ENCODE measurements at places on chromosomes 12 and 14.

GRCh38 chr12:43285159-43285598 is 266.8 kb downstream of the ADAMTS20 start:
- DNase-seq = peak; percentile 78

DNA sequence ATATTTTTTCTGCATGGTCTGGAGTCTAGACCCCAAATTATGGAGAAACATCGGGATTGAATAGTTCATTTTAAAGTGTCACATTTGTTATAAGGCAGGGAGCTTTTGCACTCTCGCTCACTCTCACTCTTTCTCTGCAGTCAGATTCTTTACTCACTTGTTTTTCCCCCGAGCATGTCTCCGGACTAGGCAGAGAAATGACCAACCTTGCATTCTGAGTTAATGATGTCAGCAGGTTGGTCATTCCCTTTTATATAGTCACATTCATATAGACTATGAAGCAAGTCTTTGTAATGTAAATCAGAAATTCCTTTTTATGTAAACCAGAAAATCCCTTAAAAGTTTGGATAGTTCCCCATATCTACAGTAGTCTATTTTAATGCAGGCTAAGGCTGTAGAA is 4.1 kb downstream of the C12orf75 start:
- no peak for DNase-seq

GRCh38 chr14:91108941-91109611 is 4.8 kb upstream of the DGLUCY start:
- no peak for DNase-seq

DNA sequence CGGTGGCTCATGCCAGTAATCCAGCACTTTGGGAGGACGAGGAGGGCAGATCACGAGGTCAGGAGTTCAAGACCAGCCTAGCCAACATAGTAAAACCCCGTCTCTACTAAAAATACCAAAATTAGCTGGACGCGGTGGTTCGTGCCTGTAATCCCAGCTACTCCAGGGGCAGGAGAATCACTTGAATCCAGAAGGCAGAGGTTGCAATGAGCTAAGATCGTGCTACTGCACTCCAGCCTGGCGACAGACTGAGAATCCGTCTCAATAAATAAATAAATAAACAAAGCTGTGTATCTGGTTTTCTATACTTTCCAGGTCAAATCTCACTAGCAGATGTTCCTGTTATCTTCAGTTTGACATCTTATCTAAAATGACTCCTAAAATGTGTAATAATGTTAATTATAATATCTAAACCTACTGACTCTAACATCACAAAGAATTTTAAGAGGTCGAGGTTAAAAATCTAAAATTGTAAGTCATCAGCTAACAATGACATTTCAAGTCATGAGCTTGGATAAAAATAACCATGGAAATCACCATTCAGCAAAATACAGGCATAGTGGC is 2.4 kb upstream of the SRP54 start:
- DNase-seq = no peak

- no peak for DNase-seq
These were observed 16.0 kb downstream of the FIGNL2 start for GRCh38 chr12:51832354-51833107.

GRCh38 chr12:79891506-79892162 is 43.3 kb downstream of the PPP1R12A start:
- no peak for DNase-seq

DNA sequence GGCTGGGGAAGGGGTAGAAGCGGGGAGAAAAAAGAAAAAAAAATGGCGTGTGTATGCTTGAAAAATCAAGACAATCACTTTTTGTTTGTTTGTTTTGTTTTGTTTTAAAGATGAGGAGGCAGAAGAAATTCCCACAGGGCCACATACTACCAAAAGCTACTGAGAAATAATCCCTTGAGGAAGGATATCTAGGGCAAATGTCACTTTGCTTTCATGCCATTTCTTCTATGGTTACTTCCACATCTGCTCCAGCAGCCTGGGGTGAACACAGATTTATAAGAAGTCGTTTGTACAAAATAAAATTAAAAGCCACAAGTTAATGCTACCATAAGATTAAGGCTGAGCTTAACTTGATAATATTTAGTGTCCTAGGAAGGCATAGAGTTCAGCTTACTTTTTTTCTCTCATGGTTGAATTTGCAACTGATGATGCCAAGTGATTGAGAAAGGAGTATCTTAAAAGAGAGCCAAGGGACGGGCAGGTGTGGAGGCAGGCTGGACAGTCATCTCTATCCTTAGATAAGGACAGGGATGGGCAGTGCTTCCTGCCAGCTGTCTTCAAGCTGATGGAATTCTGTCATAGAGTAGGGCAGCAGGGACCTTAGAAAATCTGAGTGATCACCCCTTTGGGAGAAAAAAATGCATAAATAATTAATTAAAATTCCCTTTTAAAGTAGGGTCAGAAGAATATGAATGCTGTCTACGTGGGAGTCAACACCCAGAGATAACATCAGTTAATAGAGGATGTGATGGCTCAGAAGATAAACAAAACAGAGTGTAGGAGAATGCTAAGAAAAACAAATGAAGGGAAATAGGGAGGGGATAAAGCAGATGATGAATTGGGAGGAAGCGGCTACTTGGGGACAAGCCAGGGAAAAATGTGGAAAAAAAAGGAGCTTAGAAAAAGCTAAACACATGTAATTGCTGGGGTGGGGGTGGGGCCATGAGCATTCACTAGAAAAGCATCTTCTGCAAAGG is 57.1 kb downstream of the DYRK2 start:
- DNase-seq = peak; percentile 49

DNA sequence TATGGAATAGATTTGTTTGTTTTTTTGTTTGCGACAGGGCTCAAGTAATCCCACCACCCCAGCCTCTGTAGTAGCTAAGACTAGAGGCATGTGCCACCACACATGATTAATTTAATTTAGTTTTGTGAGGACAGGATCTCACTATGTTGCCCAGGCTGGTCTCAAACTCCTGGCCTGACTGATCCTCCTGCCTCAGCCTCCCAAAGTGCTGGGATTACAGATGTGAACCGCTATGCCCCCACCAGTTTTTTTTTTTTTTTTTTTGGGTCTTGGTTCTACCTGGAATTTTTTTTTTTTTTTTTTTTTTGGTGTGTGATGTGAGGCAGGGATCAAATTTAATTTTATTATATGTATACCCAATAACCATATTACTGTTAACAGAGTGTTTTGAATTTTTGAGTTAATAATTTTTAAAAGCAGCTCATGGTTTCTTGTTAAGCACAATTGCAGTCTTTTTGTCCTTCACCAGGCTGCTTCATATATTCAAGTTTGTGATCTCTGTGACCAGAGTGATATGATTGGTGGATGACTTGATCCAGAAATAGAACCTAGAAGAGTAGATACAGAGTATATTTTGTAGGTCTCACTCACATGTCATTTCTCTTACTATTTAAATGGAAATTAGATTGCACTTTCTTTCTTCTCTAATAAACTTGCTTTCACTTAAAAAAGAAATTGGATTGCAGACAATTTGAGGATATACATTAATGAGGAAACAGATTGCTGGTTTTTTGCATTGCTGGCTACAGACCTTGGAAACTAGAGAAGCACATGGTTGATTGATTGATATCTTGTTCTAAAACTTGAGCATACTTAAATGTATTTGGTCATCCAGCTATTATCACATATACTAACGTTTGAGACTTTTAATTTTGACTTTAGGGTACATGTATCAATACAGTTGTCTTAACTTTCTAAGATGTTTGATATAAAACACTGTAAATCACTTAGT is 13.2 kb downstream of the ADIPOR2 start:
- DNase-seq = no peak

DNA sequence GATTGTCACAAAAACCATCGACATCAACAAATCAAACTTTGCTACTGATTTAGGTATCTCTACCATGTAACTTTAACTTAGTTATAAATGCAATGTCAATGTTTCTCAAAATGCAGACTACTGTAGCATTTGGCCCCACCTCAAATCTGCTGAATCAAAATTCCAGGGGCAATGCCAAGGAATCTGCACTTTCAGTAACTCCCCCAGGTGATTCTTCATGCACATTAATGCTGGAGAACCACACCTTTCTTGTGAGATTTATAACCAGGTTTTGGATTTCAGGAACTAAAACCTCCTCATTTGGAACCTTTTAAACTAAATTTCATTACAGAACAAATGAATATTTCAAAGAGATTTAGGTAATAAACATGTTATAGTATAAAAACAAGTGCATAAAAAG is 4.9 kb downstream of the ATP2B1 start:
- no peak for DNase-seq

DNA sequence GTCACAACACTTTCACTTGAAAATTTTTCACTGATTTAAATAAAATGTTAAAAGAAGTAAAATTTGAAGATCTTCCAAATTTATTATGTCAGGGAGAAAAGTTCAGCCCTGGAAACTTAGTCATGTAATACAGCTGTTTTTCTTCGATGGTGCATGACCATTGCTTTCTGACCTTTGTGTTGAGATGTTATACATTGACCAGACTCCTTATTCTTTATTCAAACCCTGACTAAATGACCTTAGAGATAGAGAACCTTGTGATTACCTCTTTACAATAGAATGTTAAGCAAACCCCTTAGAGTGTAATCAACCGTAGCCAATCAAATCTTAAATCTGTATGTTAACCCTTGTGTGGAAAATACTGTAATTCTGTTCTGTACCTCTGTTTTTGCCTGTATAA is 34.5 kb downstream of the PLCZ1 start:
- DNase-seq = no peak

DNA sequence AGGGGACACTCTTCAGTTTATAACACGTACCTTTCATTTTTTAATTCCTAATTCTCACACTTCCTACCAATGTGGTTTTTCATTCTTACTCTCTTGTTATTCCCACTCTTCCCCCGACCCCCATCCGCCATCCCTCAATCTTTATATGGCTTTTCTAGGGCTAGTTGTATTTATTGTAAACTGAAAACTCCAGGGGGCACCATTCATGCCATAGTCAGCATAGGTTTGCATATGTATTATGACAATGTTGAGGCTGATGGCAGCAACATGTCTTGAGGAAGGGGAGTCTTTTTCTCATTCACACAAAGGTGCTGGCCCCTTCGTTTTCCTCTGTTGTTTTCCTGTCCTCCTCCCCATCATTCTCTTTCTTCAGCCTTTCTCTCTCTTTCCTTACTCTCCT is 27.7 kb upstream of the LTA4H start:
- no peak for DNase-seq

DNA sequence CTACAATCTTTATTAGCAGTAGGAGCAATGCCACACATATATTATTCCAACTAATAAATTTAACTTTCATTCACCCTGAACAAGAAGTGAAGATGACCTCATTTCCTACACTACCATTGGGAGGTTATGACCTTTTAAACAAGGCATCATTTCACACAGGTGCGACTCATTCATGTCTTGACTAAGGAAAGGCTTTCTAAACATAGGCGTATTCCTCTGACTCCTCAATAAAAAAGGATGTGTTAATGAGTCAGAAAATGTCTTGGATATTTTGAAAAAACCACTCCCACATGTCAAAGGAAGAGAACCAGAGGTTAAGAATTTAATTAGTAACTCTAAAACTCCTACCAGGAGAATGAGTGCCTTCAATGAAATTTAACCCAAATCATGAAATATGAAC is 115.2 kb downstream of the PRICKLE1 start:
- peak; percentile 58 for DNase-seq

GRCh38 chr12:122123051-122123760 is 44.6 kb downstream of the MLXIP start:
- DNase-seq = peak; percentile 88

DNA sequence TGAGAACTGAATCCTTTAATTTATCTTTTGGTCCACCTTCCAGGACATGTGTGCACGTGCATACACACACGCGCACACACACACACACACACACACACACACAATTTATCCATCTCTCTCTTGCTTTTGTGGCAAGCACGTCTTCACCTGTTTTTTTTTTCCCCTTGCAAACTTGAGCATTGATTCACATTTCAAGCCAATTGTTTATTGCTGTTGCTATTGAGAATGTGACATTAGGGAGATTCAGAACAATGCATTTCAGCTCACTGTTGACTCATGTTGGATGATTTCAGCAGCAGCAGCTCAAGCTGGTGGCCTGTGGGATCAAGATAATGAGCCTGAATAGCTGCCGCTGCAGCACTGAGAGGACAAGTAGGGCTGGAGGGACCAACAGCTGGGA is 128.9 kb downstream of the SNAPC1 start:
- DNase-seq = no peak

- DNase-seq = no peak
These were observed 27.5 kb upstream of the OR6J1 start for GRCh38 chr14:22671622-22672021.

GRCh38 chr12:103715494-103715893 is 125.5 kb downstream of the NT5DC3 start:
- DNase-seq = no peak

- DNase-seq = no peak
These were observed 76.9 kb upstream of the TMEM263 start for GRCh38 chr12:106878804-106879203.
